Left ventricle myocardium inferior (tissue), 1 donor: ENCODE measurements at places on chromosomes 12 and 14. TPM values are rescaled to one million over a fixed set of nuclear protein-coding genes. Genes with fewer than 3 reads are reported as not detected.

CHGA gene
- total RNA-seq, result not detected

DTX3 gene
- 22.3 TPM for total RNA-seq

IPO4 gene
- 13.3 TPM for total RNA-seq

DNA sequence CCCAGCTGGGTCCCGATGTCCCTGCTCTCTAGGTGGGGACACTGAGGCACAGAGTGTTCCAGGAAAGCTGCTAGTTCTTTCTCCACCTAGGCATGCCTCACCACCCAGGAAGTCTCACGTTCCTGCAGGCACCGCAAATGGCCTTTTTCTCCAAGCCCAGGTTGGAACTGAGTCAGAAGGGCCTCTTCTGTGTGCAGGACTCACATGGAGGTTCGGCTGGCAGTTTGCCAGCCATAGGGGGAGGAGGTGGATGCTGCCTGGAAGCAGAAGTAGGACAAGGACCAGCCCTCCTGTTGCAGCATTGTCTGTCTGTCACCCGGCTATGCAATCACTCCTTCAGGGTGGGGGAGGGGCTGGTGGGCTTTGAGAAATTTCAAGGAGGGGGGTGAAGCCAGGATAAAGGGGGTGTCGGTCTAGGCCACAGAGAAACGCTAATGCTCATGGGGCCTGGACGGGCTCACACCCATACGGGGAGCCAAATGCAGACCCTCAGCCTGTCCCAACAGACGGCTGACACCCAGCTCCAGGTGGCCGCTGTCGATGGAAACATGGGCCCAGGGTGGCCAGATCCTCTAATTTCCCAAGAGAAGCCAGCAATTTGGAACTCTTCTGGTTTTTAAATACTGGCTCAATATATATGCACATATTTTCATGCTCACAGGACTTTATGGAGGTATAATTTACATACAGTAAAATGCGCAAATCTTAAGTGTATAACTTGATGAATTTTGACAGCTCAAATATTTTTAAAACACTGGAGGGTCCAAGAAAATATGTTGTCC lies 120.5 kb downstream of the PHETA1 start:
- no peaks in the 10 kb centered on the region for H3K36me3 ChIP-seq
- H3K27ac ChIP-seq, result no peak overlapping the region
- H3K4me1 ChIP-seq, result peaks cover 10% of the 10 kb centered on the region
- H3K27me3 ChIP-seq, result peaks cover 35% of the 10 kb centered on the region

DNA sequence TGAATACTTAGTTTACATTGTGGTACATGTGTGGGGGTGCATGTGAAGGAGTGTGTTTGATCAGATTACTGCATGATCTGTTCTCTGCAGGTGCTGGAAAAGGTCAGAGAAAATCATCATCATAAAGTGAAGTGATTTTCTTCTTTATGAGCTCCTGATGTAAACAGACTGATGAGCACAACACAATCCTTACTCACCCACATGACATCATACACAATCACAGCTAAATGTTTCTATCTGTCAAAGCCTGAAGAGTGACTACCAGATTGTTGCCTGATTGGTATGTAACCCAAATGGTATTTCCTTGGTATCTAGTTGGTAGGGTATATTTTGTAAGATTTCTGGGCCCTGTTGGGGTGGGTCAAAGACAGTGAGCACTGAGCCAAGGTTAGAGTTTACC lies 270.8 kb downstream of the FOXG1 start:
- H3K27me3 ChIP-seq, result no peaks in the 10 kb centered on the region
- no peak overlapping the region for H3K4me3 ChIP-seq
- H3K27ac ChIP-seq, result no peak overlapping the region
- no peaks in the 10 kb centered on the region for H3K36me3 ChIP-seq
- DNase-seq, result no peak
